Pons (tissue), 1 donor: ENCODE measurements at places on chromosomes 13 and 19.

DNA sequence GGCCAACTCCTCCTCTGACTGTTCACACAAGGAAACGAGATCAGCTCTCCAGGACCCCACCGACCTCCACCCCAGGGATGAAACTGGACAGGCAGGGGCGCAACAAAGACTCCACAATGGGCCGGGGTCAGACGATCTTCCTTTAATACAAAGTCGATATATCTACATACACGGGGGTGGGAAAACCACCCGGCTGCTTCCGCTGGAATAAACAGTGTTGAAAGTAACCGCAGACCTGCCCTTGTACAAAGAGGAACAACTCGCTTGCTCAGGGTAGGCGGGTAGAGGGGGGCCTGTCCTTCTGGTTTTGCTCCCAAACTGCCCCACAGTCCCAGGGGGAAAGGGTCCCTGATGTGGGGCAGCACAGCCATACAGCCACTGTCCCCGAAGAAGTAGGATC, 135.2 kb downstream of the PTPRS start:
- DNase-seq, result no peak

DNA sequence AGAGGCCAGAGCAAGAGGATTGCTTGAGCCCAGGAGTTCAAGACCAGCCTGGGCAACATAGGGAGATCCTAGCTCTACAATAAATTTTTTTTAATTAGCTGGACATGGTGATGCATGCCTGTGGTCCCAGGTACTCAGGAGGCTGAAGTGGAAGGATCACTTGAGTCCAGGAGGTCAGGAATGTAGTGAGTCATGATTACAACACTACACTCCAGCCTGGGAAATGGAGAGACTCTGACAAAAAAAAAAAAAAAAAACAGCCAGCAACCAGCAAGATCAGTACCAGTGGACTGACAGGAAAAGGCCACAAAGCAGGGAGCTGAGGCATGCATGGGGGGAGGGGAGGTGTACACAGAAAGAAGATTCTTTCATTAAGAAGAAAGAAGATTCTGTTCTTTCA, 52.7 kb upstream of the RFXAP start:
- no peak for DNase-seq

- DNase-seq, result no peak
These were observed 18.4 kb upstream of the ACOD1 start for GRCh38 chr13:76929851-76930374.

- DNase-seq, result peak; percentile 6
These were observed 196.5 kb downstream of the TEX29 start for GRCh38 chr13:111516712-111517640.
